Activated CD4-positive, alpha-beta T cell treated with anti-CD3 and anti-CD28 coated beads, Interleukin-2, amount 50 U/mL, for 1 hour (primary cell): ENCODE measurements at places on chromosomes 1 and 21.

DNA sequence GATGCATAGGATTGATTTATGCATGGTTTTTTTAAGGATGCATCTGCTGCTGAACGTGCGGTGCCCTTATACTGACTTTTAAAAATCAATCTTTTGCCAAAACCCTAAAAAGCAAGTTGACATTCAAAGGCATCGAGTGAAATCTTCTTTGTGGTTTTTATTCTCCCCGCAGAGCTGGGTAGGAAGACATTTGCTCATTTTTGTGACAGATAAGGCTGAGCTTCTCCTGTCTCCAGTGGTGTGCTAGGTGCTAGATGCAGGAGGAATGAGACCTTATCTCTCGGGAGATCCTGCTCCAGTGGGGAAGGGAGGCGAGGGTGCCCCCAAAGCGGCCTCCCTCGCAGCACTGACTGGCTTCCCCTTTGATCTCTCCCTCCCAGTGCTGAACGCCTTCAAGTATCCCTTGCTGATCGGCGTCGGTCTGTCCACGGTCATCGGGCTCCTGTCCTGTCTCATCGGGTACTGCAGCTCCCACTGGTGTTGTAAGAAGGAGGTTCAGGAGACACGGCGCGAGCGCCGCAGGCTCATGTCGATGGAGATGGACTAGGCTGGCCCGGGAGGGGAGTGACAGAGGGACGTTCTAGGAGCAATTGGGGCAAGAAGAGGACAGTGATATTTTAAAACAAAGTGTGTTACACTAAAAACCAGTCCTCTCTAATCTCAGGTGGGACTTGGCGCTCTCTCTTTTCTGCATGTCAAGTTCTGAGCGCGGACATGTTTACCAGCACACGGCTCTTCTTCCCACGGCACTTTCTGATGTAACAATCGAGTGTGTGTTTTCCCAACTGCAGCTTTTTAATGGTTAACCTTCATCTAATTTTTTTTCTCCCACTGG is 14.9 kb upstream of the CD101 start:
- peak; percentile 31 for DNase-seq

GRCh38 chr1:150961756-150962155 is 12.9 kb downstream of the CERS2 start:
- no peak for DNase-seq

GRCh38 chr1:75672528-75673393 is 51.7 kb upstream of the ACADM start:
- DNase-seq = no peak

GRCh38 chr1:27789540-27790041 is 16.6 kb downstream of the STX12 start:
- no peak for DNase-seq

DNA sequence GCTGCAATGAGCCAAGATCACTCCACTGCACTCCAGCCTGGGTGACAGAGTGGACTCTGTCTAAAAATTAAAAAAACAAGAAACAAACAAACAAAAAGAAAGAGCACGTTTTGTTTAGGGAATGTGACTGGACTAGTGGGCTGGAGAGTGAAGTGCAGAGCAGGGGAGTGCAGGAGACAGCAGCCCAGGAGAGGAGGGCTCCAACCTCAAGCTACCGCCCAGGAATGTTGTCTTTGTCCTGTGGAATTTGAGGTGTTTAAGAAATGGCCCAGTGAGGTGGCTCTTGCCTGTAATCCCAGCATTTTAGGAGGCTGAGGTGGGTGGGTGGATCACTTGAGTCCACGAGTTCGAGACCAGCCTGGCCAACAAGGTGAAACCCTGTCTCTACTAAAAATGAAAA is 42.4 kb upstream of the MTF2 start:
- no peak for DNase-seq

DNA sequence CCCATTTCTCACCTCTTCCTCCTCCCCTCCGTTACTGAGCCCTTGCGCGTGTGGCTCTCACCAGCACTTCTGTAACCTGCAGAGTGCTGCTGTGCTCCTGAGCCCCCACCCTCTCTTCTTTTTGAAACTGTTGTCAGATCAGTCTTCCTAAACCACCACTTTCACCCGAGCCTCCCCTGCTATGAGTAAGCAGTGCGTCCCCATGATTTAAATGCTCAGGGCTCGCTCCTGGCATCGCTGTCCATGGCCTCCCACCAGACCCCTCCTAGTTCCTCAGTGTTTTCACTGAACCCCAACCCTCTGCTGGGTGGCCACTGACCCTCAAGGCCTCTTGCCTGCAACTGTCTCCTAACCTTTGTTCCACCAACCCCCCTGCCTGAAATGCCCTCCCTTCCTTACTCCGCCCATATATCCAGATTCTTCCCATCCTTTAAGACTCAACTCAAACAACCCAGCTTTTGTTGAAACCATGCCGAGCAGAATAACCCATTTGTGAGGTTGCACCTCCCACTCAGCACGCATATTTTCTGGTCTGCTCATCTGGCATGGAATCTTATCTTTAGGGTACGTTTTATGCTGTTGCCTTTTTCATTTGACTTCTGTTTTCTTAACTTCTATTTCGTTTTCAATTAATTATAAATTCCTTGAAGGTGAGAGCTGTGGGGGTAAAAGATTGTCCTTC is 64.5 kb upstream of the FAM3B start:
- no peak for DNase-seq

- DNase-seq = no peak
Observed at GRCh38 chr1:61441723-61442262, 283.1 kb downstream of the TM2D1 start.

GRCh38 chr1:182668521-182669054 is 15.8 kb downstream of the RGS8 start:
- DNase-seq = no peak

DNA sequence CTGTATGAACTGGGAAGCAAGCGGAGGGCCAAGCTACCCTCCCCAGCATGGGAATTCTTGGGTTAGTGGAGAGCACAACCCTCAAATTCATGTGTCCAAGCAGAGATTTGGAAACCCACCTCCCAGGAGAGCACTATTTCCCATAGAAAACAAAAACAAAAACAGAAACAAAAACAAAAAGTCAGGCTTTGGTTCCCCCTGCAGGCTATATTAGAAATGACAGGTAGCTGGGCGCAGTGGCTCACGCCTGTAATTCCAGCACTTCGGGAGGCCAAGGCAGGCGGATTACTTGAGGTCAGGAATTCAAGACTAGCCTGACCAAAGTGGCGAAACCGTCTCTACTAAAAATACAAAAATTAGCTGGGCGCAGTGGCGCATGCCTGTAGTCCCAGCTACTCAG is 10.8 kb downstream of the MINDY1 start:
- peak; percentile 27 for DNase-seq

GRCh38 chr1:44707112-44707881 is 23.7 kb downstream of the RNU5D-1 start:
- no peak for DNase-seq

GRCh38 chr21:44372616-44373015 is 19.2 kb downstream of the TRPM2 start:
- DNase-seq = no peak

DNA sequence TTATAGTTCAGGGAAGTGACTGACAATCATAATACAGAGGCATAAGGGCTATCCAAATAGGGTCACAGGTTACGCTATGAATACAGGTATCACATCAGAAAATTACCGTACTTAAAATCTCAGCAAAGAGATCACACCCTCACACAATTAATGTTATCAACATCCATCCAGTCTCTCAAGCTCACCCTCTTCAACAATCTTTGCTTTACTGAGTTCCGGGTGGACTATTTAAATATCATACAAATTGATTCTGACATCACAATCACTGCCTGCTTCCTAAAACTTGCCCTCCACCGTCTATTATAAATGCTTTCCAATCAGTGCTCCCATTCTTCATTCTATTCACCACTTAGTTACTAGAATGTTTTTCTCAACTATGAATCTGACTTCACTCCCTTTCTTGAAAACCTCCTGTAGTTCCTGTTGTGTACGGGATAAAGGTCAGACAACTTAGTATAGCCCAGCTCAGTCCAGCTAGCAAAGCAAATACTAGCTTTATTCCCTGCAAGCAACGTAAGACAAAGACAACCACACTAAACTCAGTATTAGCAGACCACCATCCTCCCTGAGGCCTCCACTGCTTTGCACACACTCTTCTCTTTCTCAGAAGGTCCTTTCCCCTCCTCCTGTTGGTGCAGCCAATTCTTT is 398.7 kb downstream of the SMYD3 start:
- no peak for DNase-seq

DNA sequence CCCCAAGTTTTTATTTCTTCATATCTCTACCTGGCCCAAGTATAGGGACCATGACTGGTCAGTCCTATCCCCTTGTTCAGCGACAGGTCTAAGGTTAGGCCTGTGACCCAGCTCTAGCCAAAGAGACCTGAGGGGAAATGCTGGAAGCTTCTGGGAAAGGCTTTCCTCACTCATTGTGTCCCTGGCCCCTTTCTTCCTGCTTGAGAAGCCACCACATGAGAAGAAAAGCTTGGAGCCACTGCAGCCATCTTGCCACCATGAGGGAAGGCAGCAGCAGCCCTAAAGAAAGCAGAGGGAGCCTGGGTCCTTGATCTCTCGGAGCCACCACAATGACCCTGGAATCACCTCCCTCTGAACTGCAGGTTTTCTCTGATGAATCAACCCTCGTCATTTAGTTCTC is 43.4 kb downstream of the ATF3 start:
- no peak for DNase-seq

GRCh38 chr1:204863024-204863423 is 7.6 kb upstream of the NFASC start:
- DNase-seq = no peak

- no peak for DNase-seq
Observed at GRCh38 chr21:17981060-17981740, 162.0 kb upstream of the C21orf91 start.

DNA sequence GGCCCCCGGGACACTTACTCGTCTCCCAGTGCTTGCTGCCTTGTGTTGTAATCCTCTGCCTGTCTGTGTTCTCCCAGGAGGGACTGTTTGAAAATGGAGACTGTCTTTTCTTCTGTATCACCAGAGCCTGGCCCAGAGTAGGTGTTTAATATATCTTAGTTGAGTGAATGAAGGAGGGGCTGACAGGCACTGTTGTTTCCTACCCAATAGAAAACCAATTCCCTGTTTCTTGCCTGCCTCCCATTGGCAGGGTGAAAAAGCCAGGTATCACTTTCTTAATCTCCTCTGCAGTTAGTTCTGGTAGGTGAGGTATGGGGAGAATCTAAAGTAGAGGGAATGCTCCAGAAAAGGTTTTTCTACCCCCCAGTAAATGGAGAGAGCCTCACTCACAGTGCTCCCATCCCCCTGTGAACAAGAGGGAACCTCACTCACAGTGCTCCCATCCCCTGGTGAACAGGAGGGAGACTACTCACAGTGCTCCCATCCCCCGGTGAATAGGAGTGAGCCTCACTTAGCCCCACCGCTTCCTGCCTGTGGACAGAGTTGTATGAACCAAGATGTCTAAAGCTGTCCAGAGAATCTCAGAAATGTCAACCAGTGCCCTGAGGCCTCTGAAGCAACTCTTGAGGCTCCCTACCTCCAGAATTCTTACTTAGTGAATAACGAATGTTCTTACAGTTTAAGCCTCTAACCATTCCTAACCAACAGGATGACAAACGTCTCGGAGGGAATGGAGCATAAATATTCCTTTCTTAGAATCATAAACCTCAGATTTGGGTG is at the start of gene GJA5:
TSS of gene GJA5 (minus strand) at position 122 of the 780 bp plus-strand sequence. CDS start 1,364 bp downstream, outside the sequence.
- DNase-seq = no peak

- no peak for DNase-seq
Observed at GRCh38 chr1:48848035-48848434, 71.3 kb upstream of the BEND5 start.

GRCh38 chr1:17808816-17809215 is 53.7 kb downstream of the ACTL8 start:
- no peak for DNase-seq

- peak; percentile 11 for DNase-seq
Observed at GRCh38 chr21:34707876-34708325, 39.1 kb downstream of the CLIC6 start.

GRCh38 chr1:27664291-27664690 is 7.7 kb downstream of the IFI6 start:
- no peak for DNase-seq

- DNase-seq = no peak
Observed at GRCh38 chr21:33270986-33271385, 4.8 kb downstream of the IL10RB start.

- DNase-seq = no peak
Observed at GRCh38 chr1:9241891-9242290, 7.3 kb downstream of the H6PD start.

- DNase-seq = peak; percentile 58
Observed at GRCh38 chr21:31354604-31355443, 10.8 kb upstream of the TIAM1 start.
